Naive thymus-derived CD8-positive, alpha-beta T cell (primary cell): ENCODE measurements at places on chromosomes 1 and 21.

- no peak for DNase-seq
Measured at GRCh38 chr1:36869054-36869453, 165.3 kb downstream of the GRIK3 start.

DNA sequence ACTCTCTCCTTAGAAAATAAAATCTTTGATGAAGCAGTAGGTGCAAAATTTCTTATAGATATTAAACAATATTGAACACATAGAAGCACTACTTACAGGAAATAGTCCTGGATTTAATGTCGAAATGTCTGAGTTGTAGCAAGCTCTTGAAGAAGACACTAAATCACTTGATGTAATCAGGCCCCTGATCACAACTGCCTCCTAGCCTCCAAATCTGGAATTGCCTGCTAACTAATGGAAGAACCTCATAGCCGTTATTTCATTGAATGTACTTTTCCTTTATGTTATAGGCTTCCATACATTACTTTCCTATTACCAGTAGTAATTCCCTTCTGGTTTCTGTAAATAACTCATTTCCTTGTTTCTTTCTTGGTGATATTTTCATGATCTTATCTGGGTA is 675.7 kb upstream of the CHRM3 start:
- DNase-seq, result no peak

- DNase-seq, result no peak
Measured at GRCh38 chr1:167404161-167404888, 114.0 kb downstream of the CD247 start.

- no peak for DNase-seq
Measured at GRCh38 chr21:39564200-39564599, 48.5 kb upstream of the B3GALT5 start.

GRCh38 chr1:101136271-101136670 is 100.5 kb upstream of the S1PR1 start:
- DNase-seq, result no peak
